Right ventricle myocardium inferior (tissue), 1 donor: ENCODE measurements at places on chromosomes 4 and X. TPM values are rescaled to one million over a fixed set of nuclear protein-coding genes. Genes with fewer than 3 reads are reported as not detected.
A peak's percentile ranks its signal among the peaks of the same experiment; 100 is the strongest.

DNA sequence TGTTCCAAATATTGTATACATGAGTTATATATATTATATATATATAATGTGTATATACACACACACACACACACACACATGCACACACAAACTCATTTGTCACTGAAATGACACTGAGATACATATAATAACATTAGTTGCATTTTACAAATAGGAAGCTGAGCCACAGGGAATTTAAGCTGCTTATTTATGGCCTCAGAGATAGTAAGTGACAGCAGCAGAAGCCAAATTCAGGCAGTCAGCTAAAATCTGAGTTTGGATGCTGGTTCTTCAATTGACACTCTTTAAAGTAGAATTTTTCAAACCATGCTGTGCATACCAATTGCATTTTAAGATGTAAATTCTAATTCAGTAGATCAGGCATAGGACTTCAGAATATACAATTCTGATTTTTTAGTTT lies 163.3 kb upstream of the CTSO start:
- no peak for DNase-seq

DNA sequence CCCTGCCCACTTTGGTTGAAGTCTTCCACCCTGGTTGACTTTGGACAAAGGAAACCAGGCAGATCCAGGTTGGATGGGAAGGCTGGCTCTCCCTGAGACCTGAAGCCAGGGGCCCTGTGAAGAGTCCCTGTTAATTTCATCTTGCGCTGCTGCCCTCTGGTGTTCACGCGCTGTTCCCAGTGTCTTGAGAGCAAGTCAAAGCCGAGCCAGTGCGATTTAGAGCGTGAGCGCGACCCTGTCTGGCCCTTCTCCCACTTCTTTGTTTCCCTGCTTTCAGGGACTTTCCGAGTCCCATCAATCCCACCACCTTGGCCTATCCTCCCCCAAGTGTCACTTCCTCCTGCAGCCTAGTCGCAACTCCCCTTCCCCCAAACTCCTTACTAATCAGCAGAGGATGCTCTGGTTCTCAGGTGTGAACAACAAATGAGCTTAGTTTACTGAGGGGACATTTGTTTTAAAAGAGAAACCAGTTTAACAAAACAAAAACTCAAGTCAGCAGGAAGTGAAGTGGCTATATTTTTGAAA lies 25.8 kb upstream of the CHRNA9 start:
- peak; percentile 92 for DNase-seq

- no peak for DNase-seq
Observed at GRCh38 chr4:173056271-173056670, 112.3 kb upstream of the GALNT7 start.

GRCh38 chrX:71935476-71935875 lies 24.8 kb downstream of the NHSL2 start:
- DNase-seq, result no peak

GRCh38 chr4:36385951-36386571 lies 104.6 kb downstream of the DTHD1 start:
- no peak for DNase-seq

GRCh38 chr4:27117453-27117852 lies 256.8 kb downstream of the STIM2 start:
- no peak for DNase-seq

- no peak for DNase-seq
Observed at GRCh38 chrX:9646471-9647224, 119.0 kb downstream of the GPR143 start.

DNA sequence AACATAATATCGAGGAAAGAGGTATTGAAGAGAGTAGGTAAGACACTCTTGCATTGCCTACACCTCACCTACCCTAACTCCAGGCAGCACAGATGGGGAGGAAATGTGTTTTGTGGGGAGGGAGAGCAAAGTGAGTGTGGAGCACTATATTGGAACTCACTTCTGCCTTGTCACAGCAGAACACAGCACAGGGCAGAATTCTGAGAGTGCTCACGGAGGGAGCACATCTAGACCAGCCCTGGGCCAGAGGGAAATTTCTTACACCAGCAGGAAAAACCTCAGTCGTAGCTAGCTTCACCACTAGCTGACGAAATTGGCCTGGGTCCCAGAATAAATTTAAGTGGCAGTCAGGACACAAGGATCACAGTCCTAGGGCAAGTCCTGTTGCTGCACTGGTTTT lies 517.3 kb downstream of the TMA16 start:
- no peak for DNase-seq

- no peak for DNase-seq
Observed at GRCh38 chrX:123738378-123738940, 5.6 kb upstream of the THOC2 start.

DNA sequence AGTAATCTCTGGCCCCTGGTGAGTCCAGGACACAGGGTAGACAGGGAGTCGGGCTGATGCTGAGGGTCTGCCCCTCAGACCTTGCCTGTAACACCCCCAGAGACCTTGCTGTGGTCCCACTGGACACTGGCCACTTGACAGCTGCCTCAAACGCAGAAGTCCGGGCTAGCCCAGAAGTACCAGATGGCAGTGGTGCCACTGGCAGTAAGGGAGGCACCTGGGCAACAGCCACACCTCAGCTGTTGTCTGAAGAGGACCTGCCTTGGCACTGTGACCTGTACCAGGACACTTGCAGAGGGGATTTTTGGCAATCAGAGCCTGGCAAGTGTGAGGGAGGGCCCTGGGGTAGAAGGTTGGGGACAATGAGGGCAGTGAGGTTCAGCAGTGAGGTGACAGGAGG lies 63.3 kb upstream of the UXT start:
- no peak for DNase-seq

GRCh38 chr4:94947681-94948108 lies 189.9 kb downstream of the BMPR1B start:
- no peak for DNase-seq

GRCh38 chr4:27787195-27787594 lies 926.6 kb downstream of the STIM2 start:
- no peak for DNase-seq

DNA sequence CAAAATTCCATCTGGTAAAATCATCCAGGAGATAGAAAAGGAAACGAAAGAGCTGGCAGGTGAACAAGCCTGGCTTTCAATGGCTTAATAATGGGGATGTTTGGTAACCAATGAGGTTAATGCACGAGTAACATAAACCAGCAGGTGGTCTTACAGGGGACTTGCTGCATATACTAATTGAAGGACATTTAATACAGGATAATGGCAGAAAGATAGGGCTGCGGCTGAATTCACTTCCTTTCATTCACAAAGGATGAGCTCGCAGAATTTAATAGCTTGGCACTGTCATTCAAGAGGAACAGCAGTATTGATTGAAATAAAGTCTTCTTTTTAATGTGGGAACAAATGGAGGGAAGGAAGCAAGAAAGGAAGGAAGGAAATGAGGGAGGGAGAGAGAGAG lies 156.3 kb upstream of the RAI2 start:
- DNase-seq, result no peak

DNA sequence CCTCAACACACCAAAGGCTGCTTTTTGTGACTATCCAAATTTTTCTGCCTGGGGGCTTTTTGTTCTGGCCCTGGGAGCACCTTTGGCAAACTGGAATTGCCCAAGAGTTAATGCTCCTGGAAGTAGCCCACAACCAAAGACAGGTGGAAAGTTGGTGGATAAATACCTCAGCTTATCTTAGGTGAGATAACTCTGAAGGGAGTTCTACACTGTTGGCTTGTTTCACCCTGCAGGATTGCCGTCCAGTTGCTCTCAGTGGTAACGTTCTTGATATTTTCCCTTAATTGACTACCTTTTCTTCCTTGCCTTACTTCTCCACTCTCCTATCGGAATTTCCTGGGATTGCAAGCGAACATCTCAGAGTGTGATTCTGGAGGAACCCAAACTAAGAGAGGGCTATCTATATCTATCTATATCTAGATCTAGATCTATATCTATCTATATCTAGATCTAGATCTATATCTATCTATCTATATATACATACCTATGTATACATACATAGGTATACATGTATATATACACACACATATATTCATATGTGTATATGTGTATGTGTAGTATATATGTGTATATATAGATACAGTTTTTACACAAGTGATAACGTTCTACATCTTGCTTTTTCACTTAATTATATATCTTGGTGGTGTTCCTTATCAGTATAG lies 82.6 kb upstream of the DHX15 start:
- DNase-seq, result no peak

- DNase-seq, result peak; percentile 72
Observed at GRCh38 chr4:1871471-1872021, 353 bp downstream of the NSD2 start.

The FAM199X gene
- 10.7 TPM for total RNA-seq

The SSX4 gene
- total RNA-seq, result not detected

The KDR gene
- 23.2 TPM for total RNA-seq

The DRP2 gene
- total RNA-seq, result not detected

The VCX2 gene
- total RNA-seq, result not detected

The CT45A3 gene
- total RNA-seq, result not detected

The ARR3 gene
- total RNA-seq, result not detected

The BEND2 gene
- not detected for total RNA-seq

The ZNF711 gene
- 0.27 TPM for total RNA-seq
